ENCODE measurements at places on chromosomes 1 and 21. TPM values are rescaled to one million over a fixed set of nuclear protein-coding genes. Genes with fewer than 3 reads are reported as not detected.

Gene NHLH1
- 0.39 TPM for total RNA-seq

Gene LCE1F
- total RNA-seq, result not detected

Gene HES4
- 22.0 TPM for total RNA-seq

Gene FCGR3B
- total RNA-seq, result not detected

Gene ST6GALNAC3
- 0.77 TPM for total RNA-seq

Gene PPIAL4G
- total RNA-seq, result not detected

Gene SLC35F3
- total RNA-seq, result 5.1 TPM

Gene CCT3
- 397 TPM for total RNA-seq

Gene FMO4
- total RNA-seq, result 0.31 TPM

Gene KIFAP3
- 10.8 TPM for total RNA-seq

Gene GLRX2
- 46.9 TPM for total RNA-seq

Gene FCER1G
- total RNA-seq, result not detected

Gene CAMTA1
- 69.2 TPM for total RNA-seq

Gene TP73
- 0.75 TPM for total RNA-seq

Gene CRTC2
- total RNA-seq, result 39.7 TPM

Gene SAMD13
- 0.58 TPM for total RNA-seq

Gene IGSF21
- total RNA-seq, result not detected

Gene AKR7A3
- 0.32 TPM for total RNA-seq

Gene LCE4A
- not detected for total RNA-seq

Gene CR1
- total RNA-seq, result not detected

Gene DPT
- total RNA-seq, result not detected

Gene RIPPLY3
- total RNA-seq, result 0.78 TPM

Gene UTS2
- not detected for total RNA-seq

Gene PLA2G2C
- total RNA-seq, result not detected

Gene KRTAP21-3
- not detected for total RNA-seq

Gene PLA2G4A
- 9.2 TPM for total RNA-seq

Gene ECM1
- 2.1 TPM for total RNA-seq

Gene KLHL20
- 12.3 TPM for total RNA-seq

Gene REN
- not detected for total RNA-seq

Gene NIBAN1
- 0.81 TPM for total RNA-seq

Gene LORICRIN
- total RNA-seq, result not detected

Gene ERICH3
- total RNA-seq, result not detected

Gene DIP2A
- total RNA-seq, result 9.3 TPM

Gene SYNC
- total RNA-seq, result 10.7 TPM

Gene NBPF4
- not detected for total RNA-seq

Gene PCP4
- not detected for total RNA-seq

Gene NDC1
- total RNA-seq, result 21.3 TPM

Gene GPR37L1
- 0.14 TPM for total RNA-seq
